ENCODE measurements at places on chromosomes 2 and 18.

DNA sequence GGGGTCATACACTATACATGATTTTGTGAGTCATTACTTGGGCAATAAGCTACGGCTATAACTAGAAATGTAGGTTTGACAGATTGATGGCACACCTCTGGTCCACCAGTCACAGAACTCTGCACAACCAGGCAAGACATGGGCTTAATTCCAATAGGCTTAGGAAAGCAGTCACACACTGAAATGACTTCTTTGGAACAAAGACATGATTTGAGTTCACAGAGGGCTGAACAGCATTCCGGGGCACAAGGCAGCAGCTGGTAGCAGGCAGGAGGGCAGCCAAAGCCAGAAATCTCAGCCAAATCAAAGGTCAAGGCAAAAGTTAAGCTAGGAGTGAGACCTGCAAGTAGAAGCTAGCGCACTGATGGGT, 27.4 kb downstream of the FABP1 start:
- DNase-seq = no peak

- no peak for DNase-seq
Observed at GRCh38 chr2:600542-601386, 76.4 kb downstream of the TMEM18 start.

DNA sequence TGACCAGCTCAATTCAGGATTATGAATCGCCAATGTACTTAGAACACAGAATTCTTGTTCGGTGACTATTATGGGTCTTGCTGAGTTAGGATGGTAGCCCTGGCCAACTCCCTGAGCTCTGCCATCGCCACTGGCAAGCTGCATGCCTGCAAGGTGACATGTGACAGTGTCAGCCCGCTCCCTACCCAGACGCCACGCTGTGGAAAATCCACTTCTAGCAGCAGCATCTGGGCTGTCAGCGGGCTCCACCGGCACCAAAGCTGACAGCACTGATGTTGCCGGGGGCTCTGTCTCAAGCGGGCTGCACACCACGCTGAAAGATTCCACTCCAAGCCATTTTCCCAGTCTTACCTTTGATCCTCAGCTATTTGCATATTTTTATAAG, 100.7 kb downstream of the MYT1L start:
- no peak for DNase-seq

DNA sequence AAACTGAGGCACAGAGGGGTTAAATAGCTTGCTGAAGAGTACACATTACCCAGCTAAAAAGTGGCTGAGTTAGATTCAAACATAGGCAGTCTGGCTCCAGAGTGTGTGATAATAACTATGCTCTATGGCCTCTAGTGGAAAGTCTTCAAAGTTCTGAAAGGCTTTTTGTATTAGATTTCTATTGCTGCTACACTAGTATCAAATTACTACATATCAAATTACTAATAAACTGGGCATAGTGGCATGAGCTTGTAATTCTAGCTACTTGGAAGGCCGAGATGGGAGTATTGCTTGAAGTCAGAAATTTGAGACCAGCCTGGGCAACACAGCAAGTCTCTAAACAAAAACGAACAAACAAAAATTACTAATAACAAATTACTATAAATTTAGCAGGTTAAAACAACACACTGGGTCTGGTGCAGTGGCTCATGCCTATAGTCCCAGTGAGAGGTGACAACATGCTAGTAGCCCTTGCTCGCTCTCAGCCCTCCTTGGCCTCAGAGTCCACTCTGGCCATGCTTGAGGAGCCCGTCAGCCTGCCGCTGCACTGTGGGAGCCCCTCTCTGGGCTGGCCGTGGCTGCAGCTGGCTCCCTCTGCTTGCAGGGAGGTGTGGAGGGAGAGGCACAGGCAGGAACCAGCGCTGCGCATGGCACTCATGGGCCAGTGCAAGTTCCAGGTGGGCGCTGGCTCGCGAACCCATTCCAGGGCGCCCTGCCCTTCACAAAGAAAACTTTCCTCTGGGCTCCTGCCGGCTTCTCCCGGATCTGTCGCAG, 38.2 kb upstream of the TWSG1 start:
- no peak for DNase-seq

DNA sequence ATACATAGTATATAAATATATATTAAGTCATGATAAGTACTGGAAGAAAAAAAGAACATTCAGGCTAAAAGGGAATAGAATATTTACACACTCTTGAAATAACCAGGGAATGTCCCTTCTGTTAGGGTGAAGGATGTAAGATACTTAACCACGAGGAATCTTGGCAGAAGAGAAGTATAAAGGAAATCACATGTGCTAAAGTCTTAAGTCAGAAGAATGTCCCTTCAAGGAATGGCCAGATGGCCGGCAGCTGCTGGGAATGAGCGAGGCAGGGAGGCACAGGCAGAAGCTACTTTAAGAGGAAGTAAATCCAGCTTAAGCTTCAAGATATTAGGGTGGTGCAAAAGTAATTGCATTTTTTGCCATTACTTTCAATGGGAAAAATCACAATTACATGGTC, 5.5 kb downstream of the CCDC102B start:
- no peak for DNase-seq

DNA sequence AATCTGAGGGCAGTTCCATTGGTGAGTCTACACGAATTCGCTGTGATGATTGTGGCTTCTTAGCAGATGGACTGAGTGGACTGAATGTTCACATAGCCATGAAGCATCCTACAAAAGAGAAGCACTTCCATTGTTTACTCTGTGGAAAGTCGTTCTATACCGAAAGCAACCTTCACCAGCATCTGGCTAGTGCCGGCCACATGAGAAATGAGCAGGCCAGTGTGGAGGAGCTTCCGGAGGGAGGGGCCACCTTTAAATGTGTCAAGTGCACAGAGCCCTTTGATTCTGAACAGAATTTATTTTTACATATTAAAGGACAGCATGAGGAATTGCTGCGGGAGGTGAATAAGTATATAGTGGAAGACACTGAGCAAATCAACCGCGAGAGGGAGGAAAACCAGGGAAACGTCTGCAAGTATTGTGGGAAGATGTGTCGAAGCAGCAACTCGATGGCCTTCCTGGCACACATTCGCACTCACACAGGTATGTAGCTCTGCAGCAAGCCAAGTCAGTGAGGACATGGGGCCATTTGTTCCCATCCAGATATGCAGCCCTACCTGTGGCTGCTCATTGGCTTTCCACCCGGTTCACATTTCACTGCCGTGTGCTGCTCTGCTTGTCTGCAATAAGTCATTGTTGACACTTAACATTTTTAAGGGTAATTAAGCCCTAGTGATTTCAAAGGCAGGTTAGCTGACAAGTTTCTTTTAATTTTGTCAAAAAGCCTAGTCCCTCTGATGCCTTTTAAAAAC, 37.7 kb downstream of the ZNF407 start:
- no peak for DNase-seq

DNA sequence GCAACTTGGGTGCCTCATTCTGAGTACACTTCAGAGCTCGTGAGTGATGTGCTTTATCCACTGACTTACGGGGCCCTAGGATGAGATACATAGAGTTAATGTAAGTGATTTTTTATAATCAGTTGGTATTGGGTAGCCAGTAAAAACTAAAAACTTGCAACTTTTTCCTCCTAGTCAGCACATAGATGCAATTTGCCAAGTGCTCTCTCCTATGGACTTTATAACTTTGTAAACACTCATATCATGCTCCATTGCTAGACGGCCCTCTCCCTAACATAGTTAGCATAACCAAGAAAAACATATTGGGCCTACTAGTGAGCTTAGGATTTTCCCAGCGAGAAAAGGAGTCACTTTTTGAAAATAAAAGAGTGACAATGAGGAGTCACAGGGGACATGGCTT, 60.4 kb downstream of the PLB1 start:
- no peak for DNase-seq

GRCh38 chr18:70413455-70413854, 124.6 kb downstream of the SOCS6 start:
- no peak for DNase-seq

DNA sequence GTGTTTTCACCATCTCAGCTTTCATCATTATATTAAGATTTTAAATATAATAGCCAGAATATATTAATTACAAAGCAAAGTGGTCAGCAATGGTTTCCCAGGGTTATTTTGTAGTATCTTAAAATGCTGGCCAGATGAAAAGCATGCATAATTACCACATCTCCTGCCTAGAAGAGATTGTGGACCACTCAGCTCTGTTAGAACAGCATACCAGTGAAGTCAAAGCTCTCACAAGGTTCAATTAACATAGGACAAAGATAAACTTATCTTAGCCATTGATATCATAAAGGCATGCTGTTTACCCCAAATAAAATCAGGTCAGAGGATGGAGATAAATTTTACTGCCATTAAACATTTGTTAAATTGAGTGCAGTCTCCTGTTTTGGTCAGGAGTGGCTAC, 19.3 kb upstream of the PDE1A start:
- no peak for DNase-seq

DNA sequence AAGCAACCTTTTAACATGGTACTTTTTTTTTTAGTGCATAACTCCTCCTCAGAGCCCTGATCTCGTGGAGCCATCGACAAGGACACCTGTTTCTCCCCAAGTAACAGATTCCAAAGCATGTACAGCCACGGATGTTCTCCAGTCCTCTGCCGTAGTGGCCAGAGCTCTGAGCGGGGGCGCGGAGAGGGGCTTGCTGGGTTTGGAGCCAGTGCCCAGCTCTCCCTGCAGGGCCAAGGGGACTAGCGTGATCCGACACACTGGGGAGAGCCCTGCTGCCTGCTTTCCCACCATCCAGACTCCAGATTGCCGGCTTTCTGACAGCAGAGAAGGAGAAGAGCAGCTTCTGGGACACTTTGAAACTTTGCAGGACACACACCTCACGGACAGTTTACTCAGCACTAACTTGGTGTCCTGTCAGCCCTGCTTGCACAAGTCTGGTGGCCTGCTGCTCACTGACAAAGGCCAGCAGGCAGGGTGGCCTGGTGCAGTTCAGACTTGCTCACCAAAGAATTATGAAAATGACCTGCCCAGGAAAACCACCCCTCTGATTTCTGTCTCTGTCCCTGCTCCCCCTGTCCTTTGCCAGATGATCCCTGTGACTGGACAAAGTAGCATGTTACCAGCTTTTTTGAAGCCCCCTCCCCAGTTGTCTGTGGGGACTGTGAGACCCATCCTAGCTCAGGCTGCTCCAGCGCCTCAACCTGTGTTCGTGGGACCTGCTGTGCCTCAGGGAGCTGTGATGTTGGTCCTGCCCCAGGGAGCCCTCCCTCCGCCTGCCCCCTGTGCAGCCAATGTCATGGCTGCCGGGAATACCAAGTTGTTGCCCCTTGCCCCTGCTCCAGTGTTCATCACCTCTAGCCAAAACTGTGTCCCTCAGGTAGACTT, 4.5 kb downstream of the KLF11 start:
- no peak for DNase-seq

GRCh38 chr2:83280391-83280790, 1178.7 kb downstream of the SUCLG1 start:
- no peak for DNase-seq
